Midbrain (tissue), 1 donor: ENCODE measurements at places on chromosomes 2 and 18.

- no peak for DNase-seq
These were observed 6.9 kb downstream of the GMCL1 start for GRCh38 chr2:69836316-69836715.

- no peak for DNase-seq
These were observed 116.2 kb downstream of the RIF1 start for GRCh38 chr2:151525821-151526373.

DNA sequence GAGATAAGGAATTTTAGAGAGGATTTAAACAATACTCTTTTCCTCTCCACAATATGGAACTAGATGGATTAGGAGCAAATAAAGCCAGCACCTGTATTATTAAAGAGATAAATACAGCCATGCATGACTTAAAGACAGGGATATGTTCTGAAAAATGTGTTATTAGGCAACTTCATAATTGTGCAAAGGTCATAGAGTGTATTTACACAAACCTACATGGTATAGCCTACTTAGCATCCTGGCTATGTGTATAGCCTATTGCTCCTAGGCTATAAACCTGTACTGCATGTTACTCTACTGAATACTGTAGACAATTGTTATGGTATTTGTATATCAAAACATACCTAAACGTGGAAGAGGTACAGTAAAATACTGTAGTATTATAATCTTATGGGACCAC lies 53.0 kb downstream of the PTRHD1 start:
- no peak for DNase-seq

DNA sequence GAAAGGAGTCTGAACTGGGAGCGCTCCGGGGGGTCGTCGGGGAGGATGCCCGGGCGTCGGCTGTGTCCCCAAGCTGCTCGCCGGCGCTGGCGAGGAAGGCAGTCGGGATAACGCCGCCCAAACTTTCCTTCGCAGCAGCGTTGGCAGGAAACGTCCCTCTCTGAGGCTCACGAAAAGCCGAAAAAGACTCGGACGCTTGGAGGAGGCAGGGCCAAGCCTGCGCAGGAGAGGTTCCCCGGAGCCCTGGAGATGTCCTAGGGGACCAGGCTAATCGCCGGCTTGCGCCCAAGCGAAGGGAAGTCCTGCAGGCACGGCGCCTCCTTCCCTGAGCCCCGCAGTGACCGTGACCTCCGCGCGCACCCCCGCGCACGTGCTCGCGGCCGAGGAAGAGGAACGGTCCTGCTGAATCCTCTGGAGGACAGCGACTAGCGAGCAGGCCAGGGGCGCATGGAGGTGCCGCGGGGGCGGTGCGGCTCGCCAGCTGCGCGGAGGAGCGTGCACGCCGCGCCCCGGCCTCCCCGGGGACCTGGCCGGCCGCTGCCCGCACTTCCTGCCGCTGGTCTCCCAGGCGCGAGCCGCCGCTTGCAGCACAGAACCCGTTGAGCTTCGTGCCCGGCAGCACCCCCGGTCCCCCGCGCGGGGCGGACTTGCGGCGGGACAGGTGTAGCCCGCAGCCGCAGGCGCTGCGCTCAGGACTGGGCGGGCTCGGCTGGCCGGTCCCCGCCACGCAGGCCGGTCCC lies at the start of gene SH3RF3:
Gene SH3RF3, plus strand, starts transcription at position 590 of the 740 bp plus-strand sequence.
- no peak for DNase-seq

DNA sequence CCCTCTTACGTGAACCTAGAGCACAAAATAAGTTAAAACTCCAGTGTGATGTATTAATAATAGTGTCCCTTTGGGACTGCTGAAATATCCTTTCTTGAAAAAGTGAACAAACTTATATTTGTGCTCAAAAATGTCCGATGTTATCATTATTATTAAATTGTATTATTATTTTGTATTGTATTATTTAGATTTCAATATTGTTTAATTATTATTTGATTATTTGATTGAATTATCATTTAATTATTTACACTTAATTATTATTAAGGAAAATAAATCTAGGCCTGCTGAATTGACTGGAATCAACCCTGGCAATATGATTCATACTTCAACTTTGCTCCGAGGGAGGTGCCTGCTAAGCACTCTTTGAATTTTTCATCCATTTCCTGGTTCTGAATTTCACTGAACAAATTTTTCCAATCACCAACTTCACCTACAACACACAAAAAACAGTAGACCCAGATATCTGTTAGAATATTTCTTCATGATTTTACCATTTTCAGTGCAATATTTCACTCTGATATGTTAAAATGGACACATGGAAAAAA lies 10.9 kb upstream of the EIF2AK2 start:
- DNase-seq, result no peak

DNA sequence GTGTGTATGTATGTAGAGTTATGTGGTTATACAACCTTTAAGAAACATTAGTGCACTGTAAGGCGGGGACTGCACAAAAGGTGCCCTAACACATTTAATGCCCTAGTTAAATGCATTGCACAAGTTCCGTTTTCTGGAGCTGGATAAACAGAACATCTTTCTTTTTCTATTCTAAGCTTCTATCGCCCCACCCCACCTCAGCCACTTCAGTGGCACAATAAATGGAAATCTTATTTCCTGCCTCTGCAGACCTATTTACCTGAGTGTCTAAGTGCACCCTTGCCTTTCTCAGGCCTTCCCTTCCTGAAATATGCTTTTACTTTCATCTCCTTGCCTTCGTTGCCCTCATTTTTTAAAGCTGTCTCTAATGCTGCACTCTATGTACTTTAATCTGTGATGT lies 123.5 kb downstream of the TANC1 start:
- DNase-seq, result no peak

GRCh38 chr2:205462681-205463345 lies 219.5 kb upstream of the NRP2 start:
- no peak for DNase-seq

DNA sequence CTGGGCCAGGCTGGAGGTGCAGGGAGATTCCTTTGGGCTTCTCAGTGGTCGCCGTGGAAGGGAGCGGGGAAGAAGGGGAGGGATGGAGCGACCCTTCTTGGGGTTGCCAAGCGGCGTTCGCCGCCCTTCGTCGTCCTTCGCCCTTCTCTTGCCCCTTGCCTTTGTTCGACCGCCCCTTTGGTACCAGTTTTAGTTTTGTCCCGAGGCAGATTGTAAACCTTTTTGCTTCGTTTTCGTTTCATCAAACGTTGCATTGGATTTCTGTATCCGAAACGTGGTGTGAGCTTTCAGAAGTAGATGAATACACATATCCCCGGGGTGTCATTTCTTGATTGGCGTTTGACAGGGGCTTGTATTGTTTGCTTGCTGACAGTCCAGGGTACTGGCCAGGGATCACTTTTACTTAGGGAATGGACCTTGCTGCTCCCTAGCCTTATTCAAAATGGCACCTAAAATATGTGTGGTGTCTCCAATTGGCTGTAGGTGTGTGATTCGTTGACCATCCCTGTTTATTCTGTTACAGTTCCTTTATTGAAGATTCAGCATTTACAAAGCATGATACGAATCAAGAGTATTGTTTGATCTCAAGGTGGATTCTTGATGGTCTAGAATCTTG lies 788 bp downstream of the USP14 start:
- no peak for DNase-seq

GRCh38 chr2:70916291-70916690 lies 19.4 kb upstream of the ATP6V1B1 start:
- DNase-seq, result no peak

DNA sequence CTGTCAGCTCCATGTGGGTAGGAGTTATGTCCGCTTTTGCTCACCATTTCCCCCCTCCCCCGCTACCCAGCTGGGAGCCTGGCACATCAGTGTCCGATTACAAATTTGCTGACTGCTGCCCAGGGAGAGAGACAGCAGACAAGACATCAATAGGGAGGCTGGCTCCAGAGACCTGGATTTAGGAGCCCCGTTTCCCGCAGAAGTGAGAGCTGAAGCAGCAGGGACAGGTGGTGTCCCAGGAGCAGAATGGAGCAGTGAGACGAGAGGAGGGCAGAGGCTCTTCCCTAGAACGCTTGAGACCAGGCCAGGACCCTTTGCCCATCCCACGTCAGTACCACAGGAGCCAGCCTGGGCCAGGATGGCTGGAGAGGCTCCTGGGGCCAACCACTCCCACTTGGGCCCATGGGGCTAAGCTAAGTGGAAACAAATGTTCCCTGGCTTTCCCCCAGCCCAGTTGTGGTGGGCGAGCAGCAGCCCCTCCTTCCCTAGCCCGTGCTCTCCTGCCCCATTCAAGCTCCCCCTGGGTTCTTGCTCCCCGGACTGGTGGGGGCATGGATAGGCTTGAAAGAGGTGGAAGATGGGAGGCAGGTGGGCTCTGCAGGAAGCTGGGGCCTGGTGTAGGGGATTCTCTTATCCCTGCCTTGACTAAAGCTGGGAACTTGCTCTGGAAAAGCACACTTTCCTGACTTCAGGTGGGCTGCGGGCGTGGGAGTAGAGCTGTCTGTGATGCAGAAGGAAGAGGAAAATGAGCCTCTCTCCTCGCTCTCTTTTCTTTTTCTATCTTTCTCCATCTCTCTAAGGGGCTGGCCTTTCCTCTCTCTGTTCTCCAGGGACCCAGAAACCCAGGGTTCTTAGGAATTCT lies 4.1 kb upstream of the WNT6 start:
- DNase-seq, result no peak

DNA sequence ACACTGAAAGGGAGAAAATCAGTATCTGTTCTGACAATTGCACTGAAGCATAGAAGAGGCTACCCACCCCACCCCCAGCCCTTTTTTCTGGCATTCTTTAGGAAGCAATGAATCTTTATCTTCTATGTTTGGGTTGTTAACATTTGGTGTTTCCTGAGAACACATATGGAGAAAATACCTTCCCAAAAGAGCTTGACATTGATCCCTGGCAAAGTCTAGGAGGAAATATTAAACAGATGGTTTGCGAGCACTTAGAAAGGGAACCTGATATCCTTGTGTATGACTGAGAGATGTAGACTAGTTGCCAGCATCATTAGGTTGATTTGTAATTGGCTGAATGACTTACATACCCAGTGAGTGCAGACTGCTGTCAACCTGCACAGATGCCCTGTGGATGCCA lies 42.9 kb downstream of the DOK1 start:
- DNase-seq, result no peak

GRCh38 chr18:79416022-79416676 lies 20.4 kb downstream of the NFATC1 start:
- DNase-seq, result no peak

GRCh38 chr2:115165529-115166109 lies 723.2 kb downstream of the DPP10 start:
- DNase-seq, result peak; percentile 59

- DNase-seq, result no peak
These were observed 59.1 kb downstream of the TSHZ1 start for GRCh38 chr18:75269696-75270095.

DNA sequence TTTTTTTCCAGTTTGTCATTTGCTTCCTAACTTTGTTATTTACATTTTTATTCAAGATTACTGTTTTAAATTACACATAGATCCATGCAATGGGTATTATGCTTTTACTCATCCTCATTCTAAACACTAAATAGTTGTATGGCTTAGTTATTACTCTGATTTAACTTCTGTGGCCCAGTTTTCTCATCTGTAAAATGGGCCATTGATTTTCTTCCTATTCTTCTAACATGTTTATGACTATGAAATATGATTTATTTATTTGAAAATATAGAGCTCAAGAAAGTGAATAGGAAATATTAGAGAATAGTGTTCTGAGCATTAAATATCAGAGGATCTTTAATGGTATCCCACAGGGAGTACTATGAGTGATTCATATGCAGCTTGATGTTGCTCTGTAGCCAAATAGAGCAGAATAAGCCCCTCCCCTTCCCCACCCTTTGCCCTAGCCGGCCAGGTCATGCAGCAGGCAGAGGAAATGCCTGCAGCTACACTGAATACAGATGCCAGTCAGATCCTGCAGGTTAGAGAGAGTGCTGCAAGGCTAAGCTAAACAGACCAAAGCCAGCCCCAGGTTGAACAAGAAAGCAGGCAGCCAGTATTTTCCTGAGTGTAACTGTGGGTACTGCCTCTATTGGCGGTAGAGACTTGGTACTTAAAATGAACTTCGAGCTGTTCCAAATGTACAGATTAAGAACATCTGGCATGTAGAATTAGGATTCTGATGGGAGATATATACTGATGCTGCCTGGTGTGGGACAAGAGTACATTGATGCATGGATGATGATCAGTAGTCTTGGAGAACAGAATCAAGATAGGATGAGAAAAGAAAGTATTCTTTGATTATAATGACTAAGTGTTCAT lies 11.7 kb upstream of the ACYP2 start:
- no peak for DNase-seq

GRCh38 chr2:101696272-101697123 lies 1.0 kb upstream of the MAP4K4 start:
- peak; percentile 50 for DNase-seq

DNA sequence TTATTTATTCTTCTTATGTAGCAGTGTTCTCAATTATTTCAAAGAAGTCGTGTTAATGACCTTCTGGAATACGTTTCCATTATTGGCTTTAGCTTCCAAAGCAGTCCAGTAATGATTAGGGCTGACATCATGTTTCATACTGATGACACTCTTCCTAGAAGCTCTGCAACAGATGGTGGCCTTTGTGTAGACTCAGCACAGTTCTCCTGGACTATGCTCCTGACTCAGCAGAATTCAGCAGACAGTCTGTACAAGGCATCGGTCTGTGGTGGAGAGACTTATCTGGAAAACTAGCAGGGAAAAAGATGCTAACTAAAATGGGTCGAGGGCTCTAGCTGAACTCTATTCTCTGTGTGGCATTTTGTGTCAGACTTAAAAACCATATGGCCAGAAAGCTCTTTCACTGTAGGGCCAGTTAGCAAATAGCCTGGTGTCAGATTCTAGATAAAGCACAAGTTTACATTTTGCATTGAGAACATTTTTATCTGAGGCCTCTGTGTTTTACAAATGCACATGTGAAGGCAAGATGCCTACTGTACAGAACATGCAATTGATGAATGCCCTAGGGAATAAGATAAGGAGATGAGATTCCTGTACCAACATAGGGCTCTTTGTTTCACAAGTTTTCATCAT lies 35.1 kb downstream of the GULP1 start:
- DNase-seq, result no peak

GRCh38 chr18:22314420-22314819 lies 103.3 kb downstream of the CTAGE1 start:
- DNase-seq, result no peak

GRCh38 chr2:203470371-203470770 lies 64.7 kb downstream of the RAPH1 start:
- no peak for DNase-seq

DNA sequence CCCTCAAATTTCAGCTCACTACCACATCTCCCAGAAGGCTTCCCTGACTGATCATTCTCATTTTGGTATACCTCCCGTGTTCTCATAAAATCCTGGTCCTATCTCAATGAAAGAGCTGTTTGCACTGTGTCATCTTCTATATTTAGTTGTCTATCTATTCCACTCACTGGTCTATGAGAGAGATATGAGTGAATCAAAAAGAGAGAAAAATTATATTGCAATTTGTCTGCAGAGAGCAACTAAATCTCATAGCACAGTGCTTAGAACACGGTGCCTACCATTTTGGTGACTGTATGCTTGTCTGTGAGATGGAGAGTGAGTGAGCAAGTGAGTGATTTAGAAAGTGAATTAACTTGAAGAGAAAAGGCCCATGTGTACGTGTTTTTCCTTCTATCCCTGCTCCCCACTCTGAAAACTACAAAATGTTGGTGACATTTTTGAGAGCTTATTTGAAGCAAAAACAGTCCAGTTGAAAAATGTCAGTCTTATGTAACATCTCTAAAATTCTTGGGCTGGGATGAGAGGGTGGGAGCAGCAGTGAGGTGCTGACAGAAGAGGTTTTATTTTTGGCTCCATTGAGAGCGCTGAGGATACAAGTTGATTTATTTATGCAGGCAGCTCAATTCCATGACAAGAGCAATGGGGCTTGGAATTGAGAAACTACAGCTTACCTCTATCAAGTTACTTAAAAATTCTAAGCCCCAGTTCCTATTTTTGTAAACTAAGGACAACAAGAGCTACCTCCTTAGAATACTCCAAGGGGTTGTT lies 373.5 kb upstream of the CHST9 start:
- DNase-seq, result no peak

- no peak for DNase-seq
These were observed 43.0 kb downstream of the RAD51AP2 start for GRCh38 chr2:17475286-17475685.
